ENCODE measurements at places on chromosomes 4 and X. TPM values are rescaled to one million over a fixed set of nuclear protein-coding genes. Genes with fewer than 3 reads are reported as not detected.

GRCh38 chr4:30770812-30771211 lies 50.6 kb downstream of the PCDH7 start:
- no peak for DNase-seq

GRCh38 chr4:55018978-55019377 lies 106.4 kb downstream of the KDR start:
- DNase-seq, result peak; percentile 17

GRCh38 chr4:121255986-121256750 lies 92.0 kb upstream of the TNIP3 start:
- no peak for DNase-seq

DNA sequence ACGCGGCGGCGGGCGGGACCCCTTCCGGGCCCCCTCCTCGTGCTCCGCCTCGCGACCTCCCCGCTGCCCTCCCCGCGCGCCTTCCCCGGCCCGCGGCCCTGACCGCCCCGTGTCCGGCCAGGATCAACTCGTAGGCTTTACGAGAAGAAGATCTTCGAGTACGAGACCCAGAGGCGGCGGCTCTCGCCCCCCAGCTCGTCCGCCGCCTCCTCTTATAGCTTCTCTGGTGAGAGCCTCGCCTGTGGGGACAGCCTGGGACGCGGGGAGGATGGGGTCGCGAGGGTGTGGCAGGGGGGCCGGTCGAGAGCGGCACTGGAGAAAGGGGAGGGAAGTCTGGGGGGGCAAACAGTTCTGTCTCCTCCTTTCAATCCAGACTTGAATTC lies 465 bp downstream of the EMD start:
- no peak for DNase-seq

DNA sequence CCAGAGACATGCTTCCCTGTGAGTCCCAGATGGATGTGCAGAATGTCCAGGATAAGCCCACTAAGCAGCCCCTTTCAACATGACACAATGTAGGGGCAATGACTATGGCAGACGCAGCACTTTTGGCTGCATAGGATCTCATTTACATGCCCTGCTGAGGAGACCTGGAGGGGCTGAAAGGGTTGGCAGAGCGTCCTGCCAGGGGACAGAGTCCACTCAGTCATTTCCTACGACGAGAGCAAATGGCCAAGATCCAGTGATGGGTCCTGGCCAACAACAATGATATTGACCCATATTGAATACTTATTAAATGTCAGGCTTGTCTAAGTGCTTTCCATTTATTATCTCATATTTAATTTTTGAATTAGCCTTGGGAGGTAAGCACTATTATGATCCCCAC lies 41.4 kb downstream of the LGI2 start:
- DNase-seq, result no peak

DNA sequence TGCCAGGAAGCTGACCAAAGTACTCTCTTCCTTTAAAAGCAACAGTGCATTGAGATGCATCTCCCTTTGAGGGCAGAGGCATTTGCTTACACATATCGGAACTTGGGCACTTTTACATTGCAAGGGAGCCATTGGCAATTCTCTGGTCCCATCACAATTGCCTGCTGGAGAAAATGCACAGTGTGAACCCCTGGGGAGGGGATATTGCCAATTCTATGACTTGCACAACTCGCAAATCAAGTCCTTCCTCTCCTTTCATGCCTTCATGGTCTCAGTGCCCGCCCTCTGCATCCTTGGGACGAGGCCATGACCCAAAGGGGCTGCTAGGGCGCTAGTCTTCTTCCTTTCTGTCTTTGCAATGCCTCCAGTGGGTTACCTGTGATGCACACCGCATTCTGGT lies 14.9 kb upstream of the PDZD4 start:
- DNase-seq, result no peak

DNA sequence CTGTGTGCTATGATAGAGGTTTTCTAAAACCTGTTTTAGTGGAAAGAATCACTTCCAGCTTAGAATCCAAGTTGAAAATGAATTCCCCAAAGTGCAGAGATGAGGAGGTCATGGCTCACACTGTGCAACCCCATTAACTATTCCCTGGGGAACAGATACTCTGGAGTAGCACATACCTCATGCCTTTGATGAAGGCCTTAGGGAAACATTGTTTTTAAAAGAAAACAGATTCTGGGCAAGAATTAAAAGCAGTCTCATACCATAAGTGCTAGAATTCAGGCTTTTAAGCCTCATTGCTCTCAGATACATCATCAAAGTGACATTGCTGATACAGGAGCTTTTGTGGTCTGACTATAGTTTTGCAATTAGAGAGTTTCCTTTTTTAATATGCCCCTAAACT lies 115.1 kb downstream of the NDST4 start:
- no peak for DNase-seq

GRCh38 chr4:139042981-139043460 lies 27.4 kb downstream of the NOCT start:
- DNase-seq, result no peak

DNA sequence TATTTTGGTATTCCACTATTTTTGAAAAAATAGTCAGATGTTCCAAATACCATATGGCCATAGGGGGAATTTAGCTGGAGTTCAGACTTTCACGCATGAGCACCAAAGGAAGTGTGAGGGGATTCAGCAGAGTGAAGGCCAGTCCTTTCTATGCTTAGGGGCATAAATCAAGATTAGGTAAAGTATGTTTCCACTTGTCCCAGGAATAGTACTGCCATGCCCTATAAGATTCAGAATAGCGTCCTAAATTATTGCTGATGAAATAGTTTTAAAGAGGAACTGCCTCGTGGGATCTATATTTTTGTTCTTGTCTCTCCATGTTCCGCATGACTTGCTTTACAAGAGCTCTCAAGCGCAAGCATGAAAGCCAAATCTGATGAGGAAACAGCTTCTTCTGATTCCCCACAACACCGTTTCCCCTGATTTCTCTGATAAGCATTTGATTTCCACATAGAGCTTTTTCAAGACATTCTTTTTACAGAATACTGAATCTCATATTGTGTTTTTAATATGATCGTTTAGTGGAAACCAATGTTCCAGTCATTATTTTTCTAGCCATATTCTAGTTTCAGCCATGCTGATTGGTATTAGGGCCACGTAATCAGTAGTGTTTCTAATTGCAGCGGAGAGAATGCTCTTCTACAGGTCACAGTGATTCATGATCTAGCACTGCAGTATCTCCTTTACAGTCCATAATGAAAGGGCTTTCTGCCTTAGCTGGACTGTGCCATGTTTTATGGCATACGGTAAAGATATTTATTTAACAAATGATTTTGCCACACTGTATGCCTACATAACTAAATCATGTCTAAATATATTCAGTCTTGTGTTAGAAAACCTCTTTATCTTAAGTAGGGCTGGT lies 492.3 kb downstream of the CENPC start:
- no peak for DNase-seq

GRCh38 chr4:107999932-108000539 lies 10.3 kb downstream of the HADH start:
- no peak for DNase-seq

- no peak for DNase-seq
These were observed 1360.9 kb downstream of the STIM2 start for GRCh38 chr4:28221536-28221935.

DNA sequence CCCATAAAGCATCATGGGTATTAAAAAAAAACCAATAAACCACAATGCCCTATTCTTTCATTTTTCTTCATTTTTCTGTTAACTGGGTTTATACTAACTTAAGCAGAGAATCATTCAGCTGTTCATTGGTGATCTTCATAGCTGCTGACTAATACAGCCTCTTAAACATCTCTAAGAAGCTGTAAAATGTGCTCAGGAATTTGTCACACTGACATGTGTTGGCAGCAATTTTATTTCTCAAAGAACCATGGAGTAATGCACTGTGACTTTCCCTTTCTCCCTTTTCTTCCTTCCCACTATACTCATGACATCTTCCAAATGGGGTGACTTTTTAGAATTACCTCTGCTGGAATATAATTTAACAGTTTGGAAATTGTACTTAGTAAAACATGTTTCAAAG lies 315.4 kb downstream of the ANTXR2 start:
- no peak for DNase-seq

GRCh38 chr4:24642981-24643547 lies 58.7 kb upstream of the DHX15 start:
- DNase-seq, result no peak

GRCh38 chr4:7154351-7154981 lies 37.9 kb upstream of the SORCS2 start:
- DNase-seq, result peak; percentile 54

- DNase-seq, result peak; percentile 10
These were observed 30.8 kb downstream of the NBDY start for GRCh38 chrX:56759736-56760409.

DNA sequence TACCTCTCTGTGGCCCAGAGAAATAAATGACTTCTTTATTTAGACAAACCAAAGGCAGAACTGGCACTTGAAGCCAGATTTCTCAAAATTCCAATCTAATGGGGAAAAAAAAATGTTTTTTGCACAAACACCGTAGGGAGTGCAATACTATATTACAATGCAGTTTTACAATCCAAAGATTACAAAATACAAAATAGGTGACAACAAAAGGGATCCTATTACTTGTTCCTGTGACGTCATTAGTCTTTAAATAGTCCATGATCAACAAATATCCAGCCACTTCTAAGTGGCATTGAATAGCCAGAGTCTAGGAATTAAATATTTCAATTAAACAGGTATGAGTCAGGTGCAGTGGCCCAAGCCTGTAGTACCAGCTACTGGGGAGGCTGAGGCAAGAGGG lies 3.0 kb upstream of the APBB2 start:
- no peak for DNase-seq

GRCh38 chr4:177673985-177674489 lies 231.8 kb upstream of the AGA start:
- peak; percentile 16 for DNase-seq

DNA sequence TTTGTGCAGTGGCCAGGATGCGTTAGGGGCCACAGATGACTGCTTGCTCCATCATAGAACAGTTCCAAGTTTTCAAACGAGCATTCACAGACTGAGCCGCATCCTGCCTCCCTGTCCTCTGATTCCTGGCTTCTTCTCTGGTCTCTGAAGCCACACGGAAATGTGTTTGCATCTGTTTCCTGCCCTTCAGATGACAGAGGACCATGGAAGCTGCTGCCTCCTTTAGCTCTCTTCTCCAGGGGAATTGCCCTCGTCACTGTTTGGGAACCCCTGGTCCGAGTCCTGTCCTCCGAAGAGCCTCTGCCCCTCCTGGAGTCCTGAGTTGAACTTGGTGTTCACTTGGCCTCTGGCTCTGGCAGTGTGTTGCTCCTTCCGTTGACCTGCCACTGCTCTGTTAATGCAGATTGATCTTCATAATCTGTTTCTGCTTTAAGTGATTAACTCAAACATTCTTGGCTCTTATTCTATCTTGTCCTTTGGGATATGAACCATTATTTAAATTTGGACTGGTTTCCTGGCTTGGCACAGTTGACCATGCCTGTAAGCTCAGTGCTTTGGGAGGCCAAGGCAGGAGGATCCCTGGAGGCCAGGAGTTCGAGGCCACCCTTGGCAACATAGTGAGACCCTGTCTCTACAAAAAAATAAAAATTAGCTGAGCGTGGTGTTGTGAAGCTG lies 96.0 kb downstream of the PTTG2 start:
- DNase-seq, result no peak

DNA sequence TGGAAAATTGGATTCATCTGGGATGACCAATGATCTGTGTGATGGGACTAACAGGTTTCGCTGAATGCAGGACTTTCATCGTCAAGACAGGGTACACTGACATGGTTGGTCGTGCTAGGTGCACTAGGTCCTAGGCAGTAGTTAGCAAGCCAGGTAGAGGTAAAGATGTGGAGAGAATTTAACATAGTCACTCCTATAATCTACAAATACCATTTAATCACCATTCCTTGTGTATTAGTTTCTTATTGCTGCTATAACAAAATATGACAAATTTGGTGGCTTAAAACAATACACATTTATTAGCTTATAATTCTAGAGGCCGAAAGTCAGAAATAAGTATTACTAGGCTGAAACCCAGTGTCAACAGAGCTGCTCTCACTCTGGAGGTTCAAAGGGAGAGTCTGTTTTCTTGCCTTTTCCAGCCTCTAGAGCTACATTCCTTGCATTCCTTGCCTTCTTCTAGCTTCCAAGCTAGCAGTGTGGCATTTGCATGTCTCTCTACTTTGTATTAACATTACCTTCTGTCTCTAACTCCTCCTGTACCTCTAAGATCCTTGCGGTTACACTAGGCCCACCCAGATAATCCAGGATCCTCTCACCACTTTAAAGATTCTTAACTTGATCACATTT lies 98.7 kb upstream of the GRIA3 start:
- DNase-seq, result peak; percentile 5

- no peak for DNase-seq
These were observed 18.8 kb upstream of the NWD2 start for GRCh38 chr4:37225778-37226177.

DNA sequence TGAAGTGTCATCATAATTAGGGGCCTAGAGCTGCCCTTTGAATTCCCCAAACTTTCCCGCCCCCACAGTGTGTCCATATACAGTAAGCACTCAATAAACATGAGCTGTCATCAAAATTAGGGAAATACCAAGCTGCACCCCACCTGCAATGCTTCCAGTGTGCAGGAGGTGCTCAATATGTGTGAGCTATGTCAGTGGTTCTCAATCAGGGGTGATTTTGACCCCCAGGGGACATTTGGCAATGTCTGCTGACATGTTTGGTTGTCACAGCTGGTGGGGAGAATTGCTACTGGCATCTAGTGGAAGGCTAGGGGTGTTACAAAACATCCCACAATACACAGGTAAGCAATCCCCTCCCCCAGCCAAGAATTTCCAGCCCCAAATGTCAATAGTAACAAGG lies 748 bp downstream of the CFP start:
- peak; percentile 70 for DNase-seq

DNA sequence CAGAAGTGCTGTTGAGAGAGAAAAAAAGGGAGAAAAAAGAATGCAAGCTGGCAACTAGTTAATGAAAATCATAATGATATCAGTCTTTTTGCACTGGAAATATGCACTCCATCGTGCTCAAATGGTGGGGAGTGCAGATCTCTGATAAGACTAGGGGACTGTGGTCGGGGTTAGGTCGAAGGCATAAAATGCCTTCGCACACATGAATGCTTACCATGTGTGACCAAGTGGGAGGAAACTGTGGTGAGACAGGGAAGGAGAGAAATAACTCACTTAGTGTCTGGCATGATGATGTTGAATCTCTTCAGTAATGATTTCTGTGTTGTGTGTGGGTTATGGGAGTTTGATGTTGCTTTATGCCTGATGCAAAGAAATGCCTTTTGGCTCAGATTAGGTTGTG lies 358.9 kb downstream of the FBXO8 start:
- DNase-seq, result no peak

Gene TSPYL2
- total RNA-seq, result 11.2 TPM

Gene TEX11
- 0.37 TPM for total RNA-seq

Gene PASD1
- total RNA-seq, result not detected

Gene SFRP2
- total RNA-seq, result 140 TPM

Gene MAP7D3
- 11.5 TPM for total RNA-seq

Gene SATL1
- 0.11 TPM for total RNA-seq

Gene NEIL3
- 8.8 TPM for total RNA-seq
